T follicular helper cell (primary cell): ENCODE measurements at places on chromosomes 1 and 21.

DNA sequence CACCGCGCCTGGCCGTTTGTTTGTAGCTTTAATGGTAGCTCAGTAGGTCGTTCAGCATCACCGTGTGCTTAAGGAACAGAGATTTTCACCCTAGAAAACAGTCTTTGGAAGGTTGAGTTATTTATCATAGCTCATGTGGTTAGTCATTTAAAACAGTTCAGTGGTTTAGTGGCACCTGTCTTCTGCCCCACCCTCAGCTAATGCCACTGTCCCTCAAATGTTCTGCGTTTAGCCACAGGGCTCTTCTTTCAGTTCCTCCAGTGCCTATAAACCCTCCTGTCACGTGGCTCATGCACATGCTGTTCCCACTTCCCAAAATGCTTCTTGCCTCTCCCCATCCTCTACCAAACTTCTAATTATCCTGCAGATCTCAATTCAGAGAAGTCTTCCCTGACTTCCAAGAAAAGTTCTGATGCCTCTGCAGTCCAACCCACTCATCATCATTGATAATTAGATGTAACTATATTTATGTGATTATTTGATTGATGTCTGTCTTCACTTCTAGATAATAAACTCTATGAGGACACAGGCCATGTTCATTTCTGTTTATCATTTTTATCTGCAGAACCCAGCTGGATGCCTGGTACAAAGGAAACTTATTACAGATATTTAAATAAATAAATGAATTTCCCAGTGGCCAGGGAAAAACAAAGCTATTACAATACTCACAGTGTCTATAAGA, 14.4 kb upstream of the DIPK1A start:
- no peak for DNase-seq

DNA sequence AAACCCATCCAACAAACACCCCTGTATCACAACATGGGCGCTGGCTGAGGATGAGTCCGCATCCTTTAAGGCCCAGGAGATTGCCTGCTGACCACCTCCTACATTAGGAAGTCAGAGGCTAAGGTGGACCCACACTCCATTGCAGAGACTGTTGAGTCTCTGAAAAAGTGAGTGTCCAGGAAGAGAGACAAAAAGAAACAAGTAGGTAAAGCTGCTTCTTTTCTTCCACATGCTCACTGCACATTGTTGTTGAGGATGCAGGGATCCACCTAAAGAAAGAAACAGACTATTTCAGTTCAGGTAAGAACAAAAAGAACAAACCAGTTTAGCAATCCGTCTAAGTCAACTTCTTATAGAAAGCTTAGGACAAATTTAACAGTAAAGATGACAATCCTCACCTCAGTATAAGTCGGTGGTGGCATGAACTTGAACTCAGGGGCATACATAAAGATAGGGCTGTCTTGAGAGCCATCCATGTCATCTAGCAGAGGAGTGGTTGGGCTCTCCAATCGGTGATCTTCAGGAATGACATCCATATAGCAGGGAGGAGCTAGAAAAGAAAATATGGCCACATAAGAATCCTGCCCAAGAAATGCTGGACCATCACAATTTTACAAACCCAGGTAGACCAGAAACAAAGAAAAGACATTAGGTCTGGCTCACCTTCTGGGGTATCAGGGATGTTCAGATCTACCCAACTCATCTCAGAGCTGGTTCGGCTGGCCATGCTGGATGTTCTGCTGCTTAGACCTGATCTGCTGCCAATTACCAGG, 2.6 kb downstream of the TXNIP start:
- no peak for DNase-seq

DNA sequence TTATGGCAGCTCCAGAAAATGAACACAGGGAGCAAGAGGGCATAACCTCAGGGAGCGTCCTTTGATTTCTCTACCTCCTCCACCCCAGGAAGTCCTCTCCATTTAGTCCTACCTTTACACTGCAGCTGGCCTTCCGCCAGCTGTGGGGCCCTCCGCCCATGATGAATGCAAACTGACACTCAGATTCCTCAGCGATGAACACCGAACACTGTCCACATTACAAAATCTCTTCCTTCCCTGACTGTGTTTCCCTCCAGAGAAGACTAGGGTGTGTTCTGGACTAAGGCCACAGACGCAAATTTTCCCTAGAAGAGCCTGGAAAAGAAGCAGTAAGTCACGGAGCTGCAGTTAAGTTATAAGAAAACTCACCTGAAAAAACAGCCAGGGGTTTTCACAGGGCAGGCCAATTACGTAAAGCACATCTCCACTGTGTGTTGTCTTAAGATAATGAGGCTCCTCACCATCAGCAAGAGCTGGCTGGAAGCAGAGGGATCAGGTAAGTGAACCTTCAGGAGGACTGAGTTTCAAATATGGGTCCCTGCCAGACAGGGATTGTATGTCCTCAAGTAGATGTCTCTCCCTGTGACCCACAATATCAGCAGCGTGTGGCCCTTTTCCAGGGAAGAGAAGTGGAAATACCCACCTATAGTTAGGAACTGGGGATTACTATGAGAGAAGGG, 46.3 kb upstream of the ATP1B1 start:
- no peak for DNase-seq

GRCh38 chr21:32371913-32372314, 20.9 kb downstream of the URB1 start:
- DNase-seq = no peak

DNA sequence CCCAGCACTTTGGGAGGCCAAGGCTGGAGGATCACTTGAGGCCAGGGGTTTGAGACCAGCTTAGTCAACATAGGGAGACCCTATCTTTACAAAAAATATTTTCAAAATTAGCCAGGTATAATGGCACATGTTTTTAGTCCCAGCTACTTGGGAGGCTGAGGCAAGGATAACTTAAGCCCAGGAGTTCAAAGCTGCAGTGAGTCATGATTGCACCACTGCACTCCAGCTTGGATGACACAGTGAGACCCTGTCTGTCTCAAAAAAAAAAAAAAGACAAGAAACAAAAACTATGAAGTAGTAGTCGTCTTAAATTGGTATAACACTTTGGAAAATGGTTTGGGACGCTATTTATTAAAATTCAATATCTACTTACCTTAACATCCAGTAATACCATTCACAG, 7.7 kb downstream of the AIM2 start:
- no peak for DNase-seq

DNA sequence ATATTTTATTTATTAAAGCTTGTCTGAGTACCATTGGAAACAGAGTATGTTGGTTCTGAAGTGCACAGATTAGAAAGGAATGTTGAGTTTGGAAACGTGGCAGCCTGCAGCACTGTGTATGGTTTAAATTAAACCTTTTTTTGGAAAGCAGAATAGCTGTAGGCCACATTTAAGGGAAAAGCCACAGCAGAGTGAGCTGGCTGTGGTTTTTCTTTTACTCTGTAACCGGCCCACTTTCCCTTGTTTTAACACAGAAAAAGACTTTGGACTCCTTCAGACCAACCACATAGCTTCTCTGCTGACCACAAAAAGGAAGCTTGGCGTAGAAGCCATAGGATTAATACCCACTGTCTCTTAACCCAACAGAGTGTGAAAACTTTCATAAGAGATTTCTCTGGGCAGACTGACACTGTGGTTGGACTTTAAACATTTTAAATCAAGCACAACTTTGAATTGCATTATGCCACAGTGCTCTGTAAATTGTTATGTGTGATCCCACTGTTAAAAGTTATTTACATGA, 75.2 kb downstream of the NFIA start:
- no peak for DNase-seq

DNA sequence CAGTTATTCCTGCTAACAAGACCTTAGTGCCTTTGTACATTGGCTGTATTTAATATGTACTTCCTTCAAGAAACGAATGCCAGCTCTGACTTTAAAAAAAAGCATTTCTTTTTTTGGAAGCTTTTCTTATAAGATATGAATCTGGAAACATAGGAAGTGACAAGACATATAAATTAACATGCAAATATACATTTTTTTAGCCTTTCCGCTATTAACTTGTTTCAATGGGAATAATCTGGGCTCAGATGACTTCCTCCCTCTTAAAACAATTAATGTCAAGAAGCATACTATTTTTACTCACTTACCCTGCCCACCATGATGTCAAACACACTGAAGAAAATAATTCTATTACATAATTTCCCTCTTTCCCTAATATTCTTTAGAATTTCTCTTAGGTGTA, 1.4 kb downstream of the DENND1B start:
- DNase-seq = no peak

DNA sequence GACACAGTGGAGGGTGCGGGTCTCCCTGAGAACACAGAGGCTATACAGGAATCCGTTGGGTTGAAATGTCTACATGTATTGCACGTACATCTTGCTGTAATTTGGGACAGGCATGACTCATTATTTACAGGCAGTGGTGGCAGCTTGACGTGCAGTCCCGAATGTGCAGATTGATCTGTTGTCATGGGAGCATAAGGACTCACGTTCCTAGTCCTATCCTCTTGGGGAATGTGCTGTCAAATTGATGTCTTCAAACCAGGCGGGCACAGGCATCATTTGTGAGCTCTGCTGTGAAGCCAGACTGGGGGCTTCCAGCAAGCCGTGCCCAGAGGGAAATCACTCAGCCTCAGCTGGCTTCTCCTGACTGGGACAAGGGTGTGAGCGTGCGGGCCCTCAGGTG, 40.5 kb downstream of the S100B start:
- no peak for DNase-seq

GRCh38 chr1:182643699-182644098, 39.5 kb upstream of the RGS16 start:
- no peak for DNase-seq

DNA sequence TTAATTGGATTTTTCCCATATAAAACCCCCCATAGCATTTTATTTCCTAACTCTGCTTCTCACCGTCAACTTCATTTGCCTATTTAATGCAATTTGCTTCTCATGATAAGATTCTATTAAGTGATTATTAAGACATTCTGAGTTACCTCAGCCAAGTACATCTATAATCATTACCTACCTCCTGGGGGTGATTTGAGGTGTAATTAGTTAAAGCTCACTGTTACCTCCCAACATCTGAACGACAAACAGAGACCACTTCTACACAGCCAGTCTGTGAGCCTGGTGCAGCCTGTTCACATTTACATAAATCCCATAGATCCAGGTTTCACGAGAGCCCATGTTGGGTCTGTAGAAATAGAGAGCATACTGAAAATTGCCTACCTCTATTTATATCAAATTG, 65.7 kb upstream of the SSX2IP start:
- no peak for DNase-seq

- no peak for DNase-seq
Measured at GRCh38 chr1:14926818-14927575, 226.6 kb upstream of the TMEM51 start.

- DNase-seq = peak; percentile 34
Measured at GRCh38 chr1:239719642-239720258, 333.4 kb downstream of the CHRM3 start.

GRCh38 chr1:76668046-76668445, 199.2 kb upstream of the ST6GALNAC5 start:
- DNase-seq = no peak

DNA sequence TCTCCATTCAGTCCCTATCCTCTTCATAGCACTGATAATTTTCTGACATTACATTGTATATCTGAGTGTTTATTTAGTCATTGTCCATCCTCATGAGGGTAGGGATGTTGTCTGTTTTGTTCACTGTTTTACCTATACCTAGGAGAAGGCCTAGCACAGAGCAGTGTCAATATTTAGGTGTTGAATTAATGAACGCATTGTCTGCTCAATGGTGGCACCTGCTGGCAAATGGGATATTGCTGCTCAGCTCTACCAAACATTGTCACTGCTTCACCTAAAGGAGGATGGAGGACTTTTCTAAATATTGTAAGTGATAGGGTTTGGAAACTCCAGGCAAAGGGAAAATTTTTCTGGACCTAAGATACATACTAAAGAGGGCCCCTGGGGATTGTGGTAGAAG, 243.9 kb downstream of the RRAGC start:
- no peak for DNase-seq

DNA sequence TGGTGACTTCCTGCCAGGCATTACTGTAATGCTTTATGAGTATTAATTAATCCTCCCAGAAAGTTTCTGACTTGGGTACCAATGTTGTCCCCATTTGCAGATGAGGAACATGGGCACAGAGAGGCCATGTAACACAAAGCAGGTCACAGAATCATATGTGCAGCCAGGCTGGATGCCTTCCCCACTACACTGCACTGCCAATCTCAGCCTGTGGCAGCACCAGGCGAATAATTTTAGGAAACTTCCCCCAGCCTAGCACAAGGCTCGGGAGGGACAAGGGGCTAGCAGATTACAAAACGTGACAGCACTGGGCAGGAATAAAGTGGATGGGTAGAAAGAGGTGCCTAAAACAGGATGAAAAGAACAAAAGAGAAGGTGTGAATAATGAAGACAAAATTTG, 331.7 kb upstream of the PROX1 start:
- DNase-seq = no peak
